ENCODE measurements at places on chromosomes 1 and 21. TPM values are rescaled to one million over a fixed set of nuclear protein-coding genes. Genes with fewer than 3 reads are reported as not detected.
A peak's percentile ranks its signal among the peaks of the same experiment; 100 is the strongest.

GRCh38 chr1:87435484-87435883 lies 106.8 kb downstream of the LMO4 start:
- H3K36me3 ChIP-seq = no peaks in the 10 kb centered on the region
- H3K27ac ChIP-seq = no peak overlapping the region
- H3K4me1 ChIP-seq = peaks cover 6% of the 10 kb centered on the region
- H3K4me3 ChIP-seq = no peak overlapping the region

GRCh38 chr1:162987866-162988265 lies 81.3 kb upstream of the RGS4 start:
- DNase-seq = no peak
- no peak overlapping the region for H3K27ac ChIP-seq
- no peaks in the 10 kb centered on the region for H3K36me3 ChIP-seq
- H3K27me3 ChIP-seq = peaks cover 28% of the 10 kb centered on the region
- no peak overlapping the region for H3K4me3 ChIP-seq

GRCh38 chr1:243415663-243416408 lies 160.0 kb downstream of the SDCCAG8 start:
- no peak for DNase-seq
- H3K36me3 ChIP-seq = peaks cover 17% of the 10 kb centered on the region
- H3K4me1 ChIP-seq = peaks cover 30% of the 10 kb centered on the region
- H3K27me3 ChIP-seq = no peaks in the 10 kb centered on the region
- H3K27ac ChIP-seq = no peak overlapping the region
- no peak overlapping the region for H3K4me3 ChIP-seq

DNA sequence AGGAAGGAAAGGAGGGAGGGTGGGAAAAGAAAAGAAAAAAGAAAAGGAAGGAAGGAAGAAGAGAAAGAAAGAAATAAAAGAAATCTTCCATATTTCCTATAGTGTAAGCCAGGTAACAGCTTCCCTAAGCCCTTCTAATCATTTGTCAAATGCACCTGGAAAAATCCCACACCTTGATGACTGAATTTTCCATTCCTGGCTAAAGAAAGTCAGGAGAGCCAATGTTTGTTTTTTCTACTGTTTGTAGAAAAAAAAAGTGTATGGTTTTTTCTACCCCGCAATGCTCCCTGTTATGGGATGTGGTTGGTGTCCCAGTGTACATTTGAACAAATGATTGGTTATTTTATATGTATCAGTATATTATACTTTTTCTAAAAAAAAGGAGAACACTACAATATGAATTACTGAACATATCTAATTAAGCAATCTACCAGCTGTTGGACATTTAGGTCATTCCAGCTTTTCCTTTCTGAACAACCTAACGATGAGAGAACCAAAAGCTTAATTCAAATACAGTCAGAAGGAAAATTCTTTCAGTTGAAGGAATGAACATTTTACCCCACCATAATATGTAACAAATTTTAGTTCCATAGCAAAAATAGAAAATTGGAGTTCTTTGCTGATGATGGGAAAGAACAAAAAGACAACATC lies 355.0 kb downstream of the SETD4 start:
- DNase-seq = no peak
- H3K36me3 ChIP-seq = no peaks in the 10 kb centered on the region
- H3K27me3 ChIP-seq = peaks cover 37% of the 10 kb centered on the region

GRCh38 chr1:160359559-160360226 lies 7.2 kb upstream of the NHLH1 start:
- no peak for DNase-seq
- H3K27me3 ChIP-seq = no peaks in the 10 kb centered on the region
- H3K4me1 ChIP-seq = no peaks in the 10 kb centered on the region
- peaks cover 14% of the 10 kb centered on the region for H3K36me3 ChIP-seq
- no peak overlapping the region for H3K27ac ChIP-seq

DNA sequence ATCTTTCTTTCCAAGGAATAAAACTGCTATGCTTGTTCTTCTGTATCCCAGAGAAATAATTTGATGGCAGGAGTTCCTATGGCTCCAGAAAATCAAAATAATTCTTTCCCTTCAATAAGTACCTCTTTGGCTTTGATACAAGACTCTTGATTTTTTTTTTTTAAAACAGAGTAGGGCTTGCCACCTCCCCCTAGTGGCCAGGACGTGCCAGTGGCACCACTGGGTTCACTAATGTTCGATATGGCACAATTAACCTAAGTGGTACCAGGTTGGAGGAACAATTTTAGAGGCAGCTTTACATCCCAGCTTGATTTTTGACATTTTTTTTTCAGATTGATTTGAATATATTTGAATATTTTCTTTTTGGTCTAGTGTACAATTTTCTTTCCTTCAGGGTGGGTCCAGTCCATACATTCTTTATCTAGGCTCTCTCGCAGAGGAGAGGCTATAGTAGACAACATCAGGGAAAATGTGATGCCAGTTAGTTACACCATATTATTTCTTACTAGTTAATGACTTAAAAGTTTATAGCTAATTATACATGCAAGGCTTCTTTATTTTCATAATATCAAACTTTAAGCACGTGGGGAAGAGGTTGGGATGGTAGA lies 330.9 kb downstream of the S1PR1 start:
- no peak overlapping the region for H3K27ac ChIP-seq
- peak; percentile 35 for DNase-seq
- H3K4me3 ChIP-seq = no peak overlapping the region
- no peaks in the 10 kb centered on the region for H3K27me3 ChIP-seq
- no peaks in the 10 kb centered on the region for H3K36me3 ChIP-seq

GRCh38 chr1:170215072-170215885 lies 69.5 kb downstream of the NTMT2 start:
- H3K4me3 ChIP-seq = no peak overlapping the region
- peaks cover 49% of the 10 kb centered on the region for H3K27me3 ChIP-seq
- H3K27ac ChIP-seq = no peak overlapping the region
- H3K4me1 ChIP-seq = peaks cover 9% of the 10 kb centered on the region

- H3K36me3 ChIP-seq = peaks cover 14% of the 10 kb centered on the region
- peak overlapping the region; percentile 48 for H3K4me3 ChIP-seq
- peaks cover 3% of the 10 kb centered on the region for H3K27me3 ChIP-seq
These were observed 5.3 kb downstream of the IL23R start for GRCh38 chr1:67171574-67171955.

GRCh38 chr1:153293851-153294250 lies 18.9 kb downstream of the PGLYRP3 start:
- H3K4me3 ChIP-seq = no peak overlapping the region
- H3K27me3 ChIP-seq = peaks cover 9% of the 10 kb centered on the region
- DNase-seq = no peak
- peaks cover 11% of the 10 kb centered on the region for H3K4me1 ChIP-seq
- H3K36me3 ChIP-seq = no peaks in the 10 kb centered on the region
- no peak overlapping the region for H3K27ac ChIP-seq

The ZBTB7B gene
- 14.1 TPM for total RNA-seq

The IVL gene
- not detected for total RNA-seq

- H3K27ac ChIP-seq = no peak overlapping the region
- H3K27me3 ChIP-seq = peaks cover 23% of the 10 kb centered on the region
- no peak for DNase-seq
These were observed 7.6 kb downstream of the UBL4B start for GRCh38 chr1:110119843-110120242.

The OR6K6 gene
- total RNA-seq = not detected

DNA sequence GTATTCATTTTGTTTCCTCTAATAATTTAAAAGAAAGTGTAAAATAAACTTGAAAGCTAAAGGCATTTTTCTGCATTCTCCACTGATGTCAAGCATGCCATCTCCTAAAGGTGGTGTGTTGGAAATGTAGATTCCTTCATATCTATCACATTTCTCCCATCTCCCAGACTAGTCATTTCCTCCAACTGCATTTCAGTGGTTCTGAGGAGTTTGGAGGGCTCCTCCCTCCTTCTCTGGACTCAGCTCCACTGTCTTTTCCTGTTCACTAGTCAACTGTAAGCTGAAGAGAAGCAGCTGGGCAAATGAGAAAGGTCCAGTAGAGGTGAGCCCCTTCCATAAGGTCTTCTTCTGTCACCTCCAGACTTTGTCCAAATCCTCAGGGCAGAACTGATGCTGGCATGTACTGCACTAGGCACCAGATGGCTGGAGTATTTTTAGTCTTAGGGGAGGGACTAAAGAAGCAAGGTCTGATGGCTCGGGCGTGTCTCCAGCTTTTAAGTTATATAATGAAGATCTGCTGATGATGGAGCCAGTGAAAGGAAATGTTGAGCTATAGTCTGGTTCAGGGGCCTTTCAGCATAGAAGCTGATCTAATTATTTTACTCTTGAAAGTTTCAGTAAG lies 186.1 kb downstream of the NTNG1 start:
- no peaks in the 10 kb centered on the region for H3K27me3 ChIP-seq
- H3K4me1 ChIP-seq = no peaks in the 10 kb centered on the region
- no peak overlapping the region for H3K4me3 ChIP-seq

The ADAMTS4 gene
- 3.8 TPM for total RNA-seq

GRCh38 chr1:90475631-90476030 lies 241.5 kb downstream of the BARHL2 start:
- no peak overlapping the region for H3K4me3 ChIP-seq
- no peaks in the 10 kb centered on the region for H3K4me1 ChIP-seq
- H3K27me3 ChIP-seq = no peaks in the 10 kb centered on the region
- no peak overlapping the region for H3K27ac ChIP-seq
- no peak for DNase-seq

The CCDC27 gene
- not detected for total RNA-seq

The HSF2BP gene
- 1.2 TPM for total RNA-seq

DNA sequence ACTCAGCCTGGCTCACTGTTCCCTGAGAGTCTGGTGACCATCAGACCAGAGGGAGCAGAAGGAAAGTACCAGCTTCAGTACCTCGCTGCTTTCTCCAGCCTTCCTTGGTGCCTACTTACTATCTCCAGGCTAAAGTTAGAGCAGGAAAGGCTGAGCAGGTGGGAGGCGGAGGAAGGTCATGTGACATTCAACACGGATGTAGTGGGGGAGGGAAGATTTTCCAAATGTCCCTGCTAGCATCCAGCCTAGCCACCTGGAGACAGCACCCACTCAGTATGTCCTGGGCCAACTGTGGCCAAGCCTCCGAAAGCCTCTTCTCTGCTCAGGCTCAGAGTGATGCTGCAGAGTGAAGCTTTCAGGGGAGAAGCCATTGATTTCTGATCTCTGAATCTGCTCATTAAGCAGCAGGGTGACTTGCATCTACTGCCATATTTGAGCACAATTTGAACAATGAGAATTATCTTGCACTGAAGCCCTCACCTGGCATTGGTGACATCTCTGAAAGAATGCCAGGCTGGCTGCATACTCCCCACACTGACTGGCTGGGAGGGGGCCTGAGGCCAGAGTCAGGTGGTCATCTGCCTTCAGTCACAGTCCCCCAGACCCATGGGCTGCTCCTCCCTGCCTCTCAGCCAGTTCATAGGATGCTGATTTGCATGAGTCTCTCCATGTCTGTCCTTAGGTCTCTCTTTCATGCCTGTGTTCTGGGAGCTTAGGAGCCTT lies 86.2 kb downstream of the KCND3 start:
- H3K27me3 ChIP-seq = peaks cover 19% of the 10 kb centered on the region
- H3K36me3 ChIP-seq = no peaks in the 10 kb centered on the region
- H3K27ac ChIP-seq = no peak overlapping the region
- H3K4me1 ChIP-seq = peaks cover 2% of the 10 kb centered on the region

GRCh38 chr21:33302055-33302454 lies 22.7 kb upstream of the IFNAR1 start:
- peaks cover 13% of the 10 kb centered on the region for H3K36me3 ChIP-seq
- no peak overlapping the region for H3K4me3 ChIP-seq
- peaks cover 39% of the 10 kb centered on the region for H3K4me1 ChIP-seq

The PTPRC gene
- total RNA-seq = 422 TPM

DNA sequence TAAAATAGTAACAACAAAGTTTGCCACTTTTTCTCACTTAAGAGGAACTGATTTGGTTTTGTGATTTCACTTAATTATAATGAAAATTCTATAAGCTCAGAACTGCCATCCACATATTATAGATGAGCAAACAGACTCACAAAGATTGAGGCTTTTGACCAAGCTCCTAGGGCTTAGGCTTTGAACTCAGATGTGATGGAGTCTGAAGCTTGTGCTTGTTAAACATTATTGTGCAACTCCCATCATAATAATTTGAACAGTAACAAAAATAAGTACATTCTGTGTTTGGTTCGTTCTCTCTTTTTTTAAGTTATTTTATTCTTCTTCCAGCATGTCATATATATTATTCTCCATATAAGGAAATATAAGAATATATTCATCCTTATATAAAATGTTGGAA lies 403.4 kb downstream of the PTPRC start:
- peaks cover 3% of the 10 kb centered on the region for H3K27me3 ChIP-seq
- no peak overlapping the region for H3K4me3 ChIP-seq
- DNase-seq = no peak
- no peak overlapping the region for H3K27ac ChIP-seq
- peaks cover 20% of the 10 kb centered on the region for H3K4me1 ChIP-seq

GRCh38 chr1:189623336-189623735 lies 854.3 kb downstream of the BRINP3 start:
- H3K4me3 ChIP-seq = no peak overlapping the region
- no peaks in the 10 kb centered on the region for H3K27me3 ChIP-seq
- H3K4me1 ChIP-seq = no peaks in the 10 kb centered on the region
- no peaks in the 10 kb centered on the region for H3K36me3 ChIP-seq
- no peak overlapping the region for H3K27ac ChIP-seq

- H3K4me3 ChIP-seq = no peak overlapping the region
- no peaks in the 10 kb centered on the region for H3K27me3 ChIP-seq
- no peak for DNase-seq
These were observed 34.9 kb downstream of the HSF2BP start for GRCh38 chr21:43624339-43624738.

DNA sequence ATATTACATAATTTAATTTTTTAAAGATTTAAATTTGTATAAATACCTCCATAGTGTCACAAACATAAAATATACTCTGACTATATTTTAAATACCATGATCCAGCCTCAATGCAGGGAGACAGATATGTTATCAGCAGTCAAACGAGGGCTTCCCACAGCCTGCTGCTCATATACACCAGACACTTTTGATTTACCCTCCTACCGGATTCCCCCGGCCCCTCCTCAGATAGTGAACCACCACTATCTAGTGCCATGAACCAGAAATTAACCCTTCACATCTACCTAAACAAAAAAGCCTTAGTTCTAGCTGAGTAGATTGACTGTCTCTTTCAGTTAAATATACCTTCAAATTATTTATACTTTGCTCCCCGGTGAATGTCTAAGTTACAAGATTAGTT lies 52.4 kb upstream of the C1orf53 start:
- DNase-seq = no peak
- no peak overlapping the region for H3K4me3 ChIP-seq
- H3K27me3 ChIP-seq = peaks cover 3% of the 10 kb centered on the region
- no peaks in the 10 kb centered on the region for H3K4me1 ChIP-seq
- no peaks in the 10 kb centered on the region for H3K36me3 ChIP-seq

GRCh38 chr1:171160639-171161354 lies 24.3 kb upstream of the FMO2 start:
- no peak overlapping the region for H3K4me3 ChIP-seq
- H3K4me1 ChIP-seq = no peaks in the 10 kb centered on the region
- no peak for DNase-seq

The POFUT2 gene
- total RNA-seq = 13.3 TPM

All from activated naive CD8-positive, alpha-beta T cell treated with anti-CD3 and anti-CD28 coated beads for 36 hours (primary cell).